ENCODE measurements at places on chromosomes 4 and X.

DNA sequence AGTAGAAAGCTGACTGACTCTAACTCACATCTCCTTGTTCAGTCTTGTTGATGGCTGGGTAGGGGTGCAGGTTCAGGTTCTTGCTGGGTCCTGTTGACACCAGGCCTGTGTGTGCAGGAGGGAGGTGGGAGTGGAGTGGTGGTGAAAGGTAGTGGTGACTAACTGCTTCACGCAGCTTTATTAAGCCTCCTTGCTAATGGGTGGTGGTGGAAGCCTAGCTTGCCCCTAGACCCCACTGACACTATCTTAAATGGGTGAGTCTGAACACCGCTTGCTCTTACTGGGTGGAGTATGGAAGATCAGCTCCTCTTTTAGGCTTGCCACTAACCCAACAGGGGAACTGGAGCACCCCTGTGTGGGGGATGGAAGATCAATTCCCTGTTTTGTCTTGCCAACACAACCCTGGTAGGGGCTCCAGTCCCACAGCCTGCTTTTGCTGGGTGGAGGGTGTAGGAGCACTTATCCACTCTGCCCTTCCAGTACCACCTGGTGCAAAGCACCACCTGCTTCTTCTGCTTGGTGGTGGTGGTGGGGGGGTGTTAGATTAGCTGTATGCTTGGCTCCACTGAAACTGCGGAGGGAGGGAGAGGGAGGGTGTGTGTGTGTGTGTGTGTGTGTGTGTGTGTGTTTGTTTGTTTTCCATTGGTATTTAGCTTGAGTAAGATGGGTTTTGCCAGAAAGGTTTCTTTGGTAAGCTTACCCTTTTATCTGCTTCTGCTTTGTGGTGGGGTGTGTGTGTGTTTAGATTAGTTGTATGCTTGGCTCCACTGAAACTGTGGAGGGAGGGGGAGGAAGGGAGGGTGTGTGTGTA is 25.6 kb downstream of the KDM6A start:
- DNase-seq, result no peak

DNA sequence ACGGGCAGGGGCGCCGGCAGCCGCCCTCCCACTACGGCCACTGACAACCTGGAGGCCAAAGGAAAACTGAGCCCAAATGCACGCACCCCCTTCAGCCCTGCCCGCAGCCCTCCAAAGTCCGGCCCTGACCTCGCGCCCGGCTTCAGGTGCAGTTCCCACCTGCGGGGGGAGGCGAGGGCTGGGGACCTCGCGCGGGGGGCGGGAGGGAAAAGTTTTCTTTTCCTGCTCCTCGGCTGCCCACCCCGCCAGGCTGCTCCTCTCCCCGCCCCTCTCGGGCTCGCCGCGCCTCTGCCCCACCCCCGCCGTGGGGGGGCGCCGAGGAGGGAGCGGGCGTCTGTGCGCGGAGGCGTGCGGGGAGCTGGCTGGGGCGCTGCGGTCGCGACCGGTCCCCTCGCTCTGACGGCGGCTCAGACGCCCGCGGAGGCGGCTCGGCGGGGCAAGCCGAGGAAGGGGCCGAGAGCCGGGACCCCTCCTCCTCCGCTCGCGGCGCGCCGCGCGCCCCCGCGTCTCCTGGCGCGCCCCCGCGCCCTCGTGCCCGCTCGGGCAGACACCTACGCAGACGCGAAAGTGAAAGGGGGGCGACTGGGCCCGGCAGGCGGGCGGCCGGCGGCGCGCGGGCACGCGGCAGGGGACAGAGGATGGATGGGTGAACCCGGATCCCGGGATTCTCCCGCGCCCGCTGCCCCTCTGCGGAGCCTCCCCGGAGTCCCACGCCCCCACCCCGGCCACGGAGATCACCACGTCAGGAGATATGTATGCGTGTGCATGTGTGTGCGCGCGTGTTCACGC is 3.1 kb upstream of the NR3C2 start:
- peak; percentile 46 for DNase-seq

DNA sequence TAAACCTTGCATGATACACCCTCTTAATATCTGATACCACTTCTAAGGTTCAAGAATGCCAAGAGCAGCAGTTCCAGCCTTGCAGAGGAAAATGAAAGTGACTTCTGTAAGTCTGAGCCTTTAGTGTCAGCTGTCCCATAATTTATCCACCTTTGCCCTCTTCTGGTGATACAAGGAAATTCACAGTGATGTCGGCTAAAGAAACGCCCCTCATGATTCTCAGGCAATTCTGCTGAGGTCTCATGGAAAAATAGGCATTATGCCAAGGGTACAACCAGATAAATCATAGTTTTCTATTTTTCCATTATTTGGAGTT is 172.2 kb upstream of the CXCL13 start:
- DNase-seq, result no peak

GRCh38 chr4:67558493-67558892 is at the start of gene STAP1:
Gene STAP1, plus strand, starts transcription at chr4:67558727. Its CDS starts 83 bp downstream, at chr4:67558810.
- no peak for DNase-seq

DNA sequence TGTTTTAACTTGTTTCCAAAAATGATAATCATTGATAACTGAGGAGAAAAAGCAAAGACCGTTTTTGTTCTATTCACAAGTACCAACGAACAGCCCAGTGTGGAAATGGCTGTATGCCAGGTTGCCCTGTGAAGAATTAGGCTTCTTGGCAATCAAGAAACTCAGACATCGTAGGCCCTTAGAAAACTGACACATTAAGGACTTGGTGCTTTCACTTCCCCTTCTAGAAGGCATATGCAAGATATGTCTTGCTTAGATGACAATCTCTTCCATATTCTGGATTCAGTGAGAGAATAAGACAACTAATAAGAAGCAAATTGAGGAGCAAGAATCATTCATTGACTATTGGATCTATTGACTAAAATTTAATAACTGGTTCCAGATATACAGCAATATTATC is 56.6 kb downstream of the ANAPC10 start:
- no peak for DNase-seq

DNA sequence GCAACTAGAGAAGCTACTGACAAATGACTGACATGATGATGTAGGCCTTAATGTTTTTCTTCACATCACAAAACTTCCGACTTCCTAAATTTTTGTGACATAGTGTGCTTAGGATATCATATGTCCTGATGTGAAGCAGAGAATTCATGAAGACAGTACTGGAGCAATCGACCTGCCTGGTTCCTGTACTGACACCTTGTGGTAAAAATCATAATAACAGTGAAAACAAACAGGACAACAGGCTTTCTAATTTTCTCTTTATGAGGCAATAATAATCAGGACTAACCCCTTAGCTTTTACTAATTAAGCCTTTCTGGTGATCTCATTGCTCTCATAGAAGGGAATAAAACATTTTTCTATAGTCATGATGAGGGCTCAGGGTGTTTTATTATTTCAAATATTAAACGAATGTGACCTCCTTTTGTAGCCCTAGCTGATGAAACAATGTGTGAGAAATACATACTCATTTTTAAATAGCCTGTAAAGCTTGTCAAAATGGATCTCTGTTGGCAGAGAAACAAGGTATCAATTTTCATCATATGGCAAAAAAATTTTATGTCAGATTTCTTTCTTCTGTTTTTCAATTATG is 158.4 kb downstream of the TENT5D start:
- no peak for DNase-seq

- DNase-seq, result no peak
Observed at GRCh38 chr4:2832309-2832980, 11.2 kb upstream of the ADD1 start.

DNA sequence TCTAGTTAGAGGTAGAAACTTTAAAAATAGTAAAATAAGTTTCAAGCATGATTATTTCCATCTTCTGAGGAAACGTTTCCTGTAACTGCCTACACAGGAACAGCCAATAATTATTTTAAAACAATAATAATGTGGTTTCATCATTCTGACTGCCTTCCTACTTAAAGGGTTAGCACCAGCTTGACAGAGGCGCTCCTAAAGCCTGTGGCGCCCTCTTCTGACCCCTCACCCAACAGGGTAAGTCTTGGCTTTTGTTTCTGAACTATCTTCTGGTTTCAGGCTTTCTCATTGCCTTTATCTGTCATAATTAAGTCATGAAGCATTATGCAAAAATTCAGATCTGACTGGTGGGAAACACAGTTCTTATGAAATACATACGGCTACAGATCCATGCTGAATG is 96.7 kb downstream of the ITM2A start:
- DNase-seq, result peak; percentile 53

DNA sequence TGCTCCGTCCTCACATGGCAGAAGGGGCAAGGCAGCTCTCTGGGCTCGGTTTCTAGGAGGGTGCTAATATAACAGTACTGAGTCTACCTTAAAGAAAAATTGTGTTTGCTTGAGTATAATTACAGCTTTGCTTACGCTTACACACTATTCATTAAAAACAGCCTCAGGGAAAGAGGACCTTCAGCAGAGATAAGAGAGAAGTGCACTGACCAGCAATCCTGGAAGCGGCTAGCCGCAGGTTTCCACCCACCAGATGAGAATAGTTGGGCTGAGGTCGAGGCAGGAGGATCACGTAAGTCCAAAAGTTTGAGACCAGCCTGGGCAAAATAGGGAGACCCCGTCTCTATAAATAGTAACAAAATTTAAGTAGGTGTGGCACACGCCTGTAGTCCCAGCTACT is 15.2 kb upstream of the MRFAP1 start:
- DNase-seq, result no peak

DNA sequence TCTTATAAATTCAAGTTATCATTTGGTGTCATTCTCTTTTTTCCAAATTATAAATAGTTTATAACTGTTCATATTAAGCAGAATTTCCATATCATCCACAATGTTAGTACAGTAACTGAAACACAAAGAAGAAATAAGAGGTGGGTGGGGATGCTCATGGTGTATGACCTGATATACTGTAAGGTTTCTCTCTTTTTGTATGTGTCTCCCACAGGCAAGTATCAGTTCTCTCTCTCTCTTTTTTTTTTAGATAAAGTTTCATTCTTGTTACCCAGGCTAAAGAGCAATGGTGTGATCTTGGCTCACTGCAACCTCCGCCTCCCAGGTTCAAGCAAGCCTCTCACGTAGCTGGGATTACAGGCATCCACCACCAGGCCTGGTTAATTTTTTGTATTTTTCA is 43.7 kb upstream of the UGT2A3 start:
- DNase-seq, result no peak

- DNase-seq, result no peak
Observed at GRCh38 chr4:70681704-70682103, 6.6 kb upstream of the UTP3 start.

- DNase-seq, result no peak
Observed at GRCh38 chr4:112513971-112514646, 1.9 kb downstream of the NEUROG2 start.

Data from stimulated activated CD8-positive, alpha-beta memory T cell treated with anti-CD3 and anti-CD28 coated beads, Interleukin-2, amount 100 ng/mL, for 48 hours (primary cell).